Suprapubic skin (tissue), 4 donors: ENCODE measurements at places on chromosomes 2 and 18.

DNA sequence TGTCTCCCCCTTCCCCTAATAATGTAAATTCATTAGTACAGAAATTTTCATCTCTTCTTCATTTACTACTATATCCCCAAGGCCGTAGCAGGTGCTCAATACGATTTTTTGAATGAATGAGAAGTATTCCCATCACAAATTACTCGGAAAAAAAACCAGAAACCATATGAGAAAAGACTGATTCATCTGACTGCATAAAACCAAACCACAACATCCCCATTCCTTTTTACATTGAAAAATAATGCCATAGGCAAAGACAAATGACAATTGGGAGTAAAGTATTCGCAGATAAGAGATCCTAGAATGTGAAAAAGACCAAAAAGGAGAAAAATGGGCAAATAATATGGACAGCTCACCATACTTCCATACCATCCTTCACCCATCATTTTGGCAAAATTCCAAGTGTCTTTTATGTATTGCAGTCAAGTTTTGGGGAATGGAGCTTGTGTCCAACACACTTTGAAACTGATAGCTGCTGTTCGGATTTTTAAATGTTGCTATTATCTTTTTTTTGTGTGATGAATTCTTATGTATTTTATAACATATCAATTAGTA, 1.5 kb downstream of the ZC3H8 start:
- DNase-seq: no peak

GRCh38 chr2:174711206-174711605, 53.1 kb downstream of the CHRNA1 start:
- no peak for DNase-seq

GRCh38 chr2:235877275-235877802, 290.8 kb downstream of the GBX2 start:
- DNase-seq: no peak

DNA sequence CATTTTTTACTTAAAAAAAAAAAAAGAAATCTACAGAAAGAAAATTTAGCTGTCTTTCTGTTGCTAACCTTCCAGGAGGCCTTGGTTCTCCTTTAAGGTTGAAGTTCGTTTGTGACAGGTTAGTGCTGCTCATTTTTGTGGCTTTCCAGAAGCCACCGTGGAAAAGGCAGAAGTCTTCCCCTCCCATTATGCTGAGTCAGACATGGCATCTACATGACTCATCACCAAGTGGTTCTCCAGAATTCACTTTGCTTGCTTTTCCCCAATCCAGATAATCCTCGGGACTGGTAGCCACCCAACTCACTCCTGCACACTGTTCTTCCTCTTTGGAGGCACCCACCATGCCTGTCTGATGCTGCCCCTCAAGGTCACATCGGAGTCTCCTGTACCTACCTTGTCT, 228.7 kb downstream of the PIK3C3 start:
- no peak for DNase-seq

GRCh38 chr2:207131594-207131993, 34.2 kb downstream of the KLF7 start:
- no peak for DNase-seq

- DNase-seq: no peak
Observed at GRCh38 chr2:195871326-195871725, 197.3 kb downstream of the DNAH7 start.

- DNase-seq: no peak
Observed at GRCh38 chr2:38095996-38096861, 20.3 kb upstream of the CYP1B1 start.

- no peak for DNase-seq
Observed at GRCh38 chr2:107712857-107713256, 113.8 kb upstream of the RGPD4 start.

- DNase-seq: no peak
Observed at GRCh38 chr2:15594291-15595256, 2.9 kb downstream of the DDX1 start.

- peak; percentile 70 for DNase-seq
Observed at GRCh38 chr2:28437918-28438317, 45.3 kb downstream of the FOSL2 start.

GRCh38 chr18:61980355-61980754, 87.5 kb upstream of the RNF152 start:
- DNase-seq: no peak

DNA sequence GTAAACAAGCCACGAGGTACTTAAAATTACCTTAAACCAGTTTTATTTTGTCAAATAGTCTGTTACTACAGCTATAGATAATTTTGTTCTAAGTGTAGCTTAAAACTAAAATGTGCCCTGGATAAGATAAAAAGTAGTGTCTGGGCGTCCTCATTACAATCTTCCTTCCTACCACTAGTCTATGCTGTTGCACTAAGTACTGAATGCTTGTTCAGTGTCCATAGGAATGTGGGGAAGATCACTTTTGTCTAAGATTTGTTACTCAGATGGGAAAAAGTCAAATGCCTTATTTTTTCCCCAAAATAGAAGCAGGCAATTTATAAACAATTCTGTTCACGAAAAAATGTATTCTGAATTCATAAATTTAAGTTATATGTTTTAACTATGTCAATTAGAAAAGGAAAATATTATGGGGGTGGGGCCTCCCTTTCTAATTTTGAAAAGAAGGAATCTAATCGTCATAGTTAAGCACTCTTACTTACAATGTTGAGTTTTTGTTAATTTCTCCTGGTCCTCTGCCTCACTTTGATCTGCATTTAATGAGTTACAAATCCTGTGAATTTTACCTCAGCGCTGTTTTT, 140.4 kb upstream of the VRK2 start:
- no peak for DNase-seq

- no peak for DNase-seq
Observed at GRCh38 chr2:204611017-204611631, 65.8 kb downstream of the PARD3B start.

GRCh38 chr2:241257419-241258032, 57.9 kb downstream of the HDLBP start:
- no peak for DNase-seq

- no peak for DNase-seq
Observed at GRCh38 chr2:85246348-85246747, 81.4 kb downstream of the TGOLN2 start.

DNA sequence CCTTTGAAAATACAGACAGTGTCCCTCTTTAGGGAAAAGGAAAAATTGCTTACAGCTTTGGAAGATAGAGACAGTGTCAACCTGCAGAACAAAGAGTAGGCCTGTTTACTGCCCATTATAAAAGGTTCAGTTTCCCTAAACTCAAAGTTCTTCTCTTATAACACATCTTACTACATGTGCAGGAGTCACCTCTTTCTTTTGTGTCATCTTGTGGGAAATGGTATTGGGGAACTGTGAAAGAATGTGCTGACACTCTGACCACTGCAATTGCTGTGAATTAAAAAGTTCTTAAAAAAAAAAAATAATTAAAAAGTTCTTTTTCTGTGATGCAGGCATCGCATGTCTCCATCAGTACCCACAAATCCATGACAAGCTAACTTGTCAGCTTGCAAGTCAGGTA, 2.9 kb upstream of the ITGB6 start:
- DNase-seq: no peak

DNA sequence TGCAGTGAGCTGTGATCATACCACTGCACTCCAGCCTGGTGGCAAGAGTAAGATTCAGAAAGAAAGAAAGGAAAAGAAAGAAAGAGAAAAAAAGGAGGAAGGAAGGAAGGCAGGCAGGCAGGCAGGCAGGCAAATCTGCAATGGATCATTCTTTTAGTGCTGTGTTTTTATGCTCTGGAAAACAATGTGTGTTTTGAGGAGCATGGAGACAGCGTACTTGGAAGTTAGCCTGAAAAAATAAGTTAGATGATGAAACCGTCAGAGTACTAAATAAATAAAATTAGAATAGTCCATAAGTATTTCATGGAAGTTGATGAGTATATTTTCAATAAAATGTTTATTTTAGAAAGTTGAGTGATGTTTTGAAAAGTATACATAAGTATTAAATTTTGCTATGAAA, 366.4 kb upstream of the CDH20 start:
- no peak for DNase-seq

- no peak for DNase-seq
Observed at GRCh38 chr18:79829136-79829854, 31.6 kb downstream of the KCNG2 start.

- DNase-seq: no peak
Observed at GRCh38 chr2:65799141-65799854, 366.9 kb upstream of the SPRED2 start.

DNA sequence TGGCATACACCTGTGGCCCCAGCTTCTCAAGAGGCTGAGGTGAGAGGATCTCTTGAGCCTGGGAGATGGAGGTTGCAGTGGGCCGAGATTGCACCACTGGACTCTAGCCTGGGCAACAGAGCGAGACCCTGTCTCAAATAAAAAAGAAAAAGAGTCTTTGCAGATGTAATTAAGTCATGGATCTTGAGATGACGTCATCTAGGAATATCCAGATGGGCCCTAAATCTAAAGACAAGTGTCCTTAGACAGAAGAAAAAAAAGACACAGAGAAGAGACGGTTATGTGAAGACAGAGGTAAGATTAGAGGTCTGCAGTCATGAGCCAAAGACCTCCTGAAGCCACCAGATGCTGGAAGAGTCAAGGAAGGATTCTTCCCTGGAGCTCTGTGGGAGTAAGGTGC, 74.3 kb downstream of the RHOB start:
- DNase-seq: no peak

GRCh38 chr2:128108166-128108565, 17.2 kb downstream of the UGGT1 start:
- DNase-seq: no peak

DNA sequence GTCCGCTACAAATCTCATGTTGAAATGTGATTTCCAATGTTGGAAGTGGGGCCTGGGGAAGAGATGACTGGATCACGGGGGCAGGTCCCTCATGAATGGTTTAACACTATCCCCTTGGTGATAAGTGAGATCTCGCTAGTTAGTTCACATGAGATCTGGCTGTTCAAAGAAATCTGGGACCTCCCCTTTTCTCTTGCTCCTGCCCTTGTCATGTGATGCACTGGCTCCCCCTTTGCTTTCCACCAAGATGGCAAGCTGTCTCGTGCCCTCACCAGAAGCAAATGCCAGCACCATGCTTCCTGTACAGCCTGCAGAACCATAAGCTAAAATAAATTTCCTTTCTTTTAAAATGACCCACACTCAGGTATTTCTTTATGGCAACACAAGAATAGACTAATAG, 57.3 kb upstream of the C2orf15 start:
- DNase-seq: no peak

- no peak for DNase-seq
Observed at GRCh38 chr2:178359192-178359912, 91.6 kb downstream of the PRKRA start.

GRCh38 chr2:233470011-233470687, 96.4 kb downstream of the USP40 start:
- DNase-seq: peak; percentile 61

GRCh38 chr18:48925491-48925780, 25.3 kb downstream of the SMAD7 start:
- no peak for DNase-seq
